Endothelial cell of umbilical vein (primary cell): ENCODE measurements at places on chromosomes 16 and 17. TPM values are rescaled to one million over a fixed set of nuclear protein-coding genes. Genes with fewer than 3 reads are reported as not detected.

The CLEC3A gene
- not detected in 2 replicates for polyA plus RNA-seq

The ZG16B gene
- polyA plus RNA-seq, result 0.22 and 0.25 TPM in 2 replicates

The CTF1 gene
- polyA plus RNA-seq, result 4.3 and 4.7 TPM in 2 replicates

The TNK1 gene
- 0.14 and 0.22 TPM in 2 replicates for polyA plus RNA-seq

The CCDC40 gene
- polyA plus RNA-seq, result 1.1 and 1.4 TPM in 2 replicates

The CSH1 gene
- not detected in 2 replicates for polyA plus RNA-seq

The TM4SF5 gene
- not detected in 2 replicates for polyA plus RNA-seq

The PRSS36 gene
- polyA plus RNA-seq, result 0.57 and 0.73 TPM in 2 replicates

The GSDMA gene
- not detected in 2 replicates for polyA plus RNA-seq

- DNase-seq, result peak; percentile 96
These were observed 985 bp upstream of the SLFN12 start for GRCh38 chr17:35433075-35433894.

DNA sequence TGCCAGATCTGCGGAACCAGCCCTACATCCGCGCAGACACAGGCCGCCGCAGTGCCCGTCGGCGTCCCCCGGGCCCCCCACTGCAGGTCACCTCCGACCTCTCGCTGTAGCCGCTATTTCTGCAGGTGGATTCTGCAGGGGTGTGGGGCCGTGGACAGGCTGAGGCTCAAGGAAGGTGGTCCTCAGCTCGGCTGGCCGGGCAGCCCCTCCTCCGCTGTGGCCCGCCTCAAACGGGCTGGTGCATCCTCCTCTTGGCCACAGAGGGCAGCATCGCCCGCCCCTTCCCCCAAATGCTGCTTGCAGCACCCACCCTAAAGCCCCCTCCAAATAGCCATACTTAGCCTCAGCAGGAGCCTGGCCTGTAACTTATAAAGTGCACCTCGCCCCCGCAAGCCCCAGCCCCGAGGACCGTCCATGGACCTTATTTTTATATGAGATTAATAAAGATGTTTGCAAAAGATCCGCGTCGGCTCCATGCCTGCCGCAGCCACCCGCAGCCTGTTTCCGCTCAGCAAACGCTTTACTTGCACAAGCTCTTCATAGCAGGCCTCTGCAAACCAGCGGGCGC is 14.9 kb downstream of the SPATA32 start:
- peak; percentile 34 for DNase-seq

GRCh38 chr17:60229188-60229802 is 79.5 kb downstream of the CA4 start:
- DNase-seq, result peak; percentile 12

- no peak for DNase-seq
These were observed 180.8 kb downstream of the RBFOX1 start for GRCh38 chr16:7513429-7513828.

GRCh38 chr16:20359997-20360396 is 7.5 kb upstream of the UMOD start:
- no peak for DNase-seq

DNA sequence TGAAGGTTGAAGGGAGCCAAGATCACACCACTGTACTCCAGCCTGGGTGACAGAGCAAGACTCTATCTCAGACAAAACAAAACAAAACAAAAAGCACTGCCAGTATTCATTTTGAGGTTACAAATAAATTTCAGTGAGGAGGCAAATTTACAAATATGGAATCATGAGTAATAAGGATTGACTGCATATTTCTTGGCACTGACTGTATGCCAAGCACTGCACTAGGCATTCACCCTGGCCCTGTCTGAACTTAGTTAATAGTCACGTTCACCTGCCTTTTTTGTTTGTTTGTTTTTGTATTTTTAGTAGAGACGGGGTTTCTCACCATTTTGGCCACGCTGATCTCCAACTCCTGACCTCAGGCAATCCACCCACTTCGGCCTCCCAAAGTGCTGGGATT is 5.1 kb downstream of the LDAF1 start:
- no peak for DNase-seq

DNA sequence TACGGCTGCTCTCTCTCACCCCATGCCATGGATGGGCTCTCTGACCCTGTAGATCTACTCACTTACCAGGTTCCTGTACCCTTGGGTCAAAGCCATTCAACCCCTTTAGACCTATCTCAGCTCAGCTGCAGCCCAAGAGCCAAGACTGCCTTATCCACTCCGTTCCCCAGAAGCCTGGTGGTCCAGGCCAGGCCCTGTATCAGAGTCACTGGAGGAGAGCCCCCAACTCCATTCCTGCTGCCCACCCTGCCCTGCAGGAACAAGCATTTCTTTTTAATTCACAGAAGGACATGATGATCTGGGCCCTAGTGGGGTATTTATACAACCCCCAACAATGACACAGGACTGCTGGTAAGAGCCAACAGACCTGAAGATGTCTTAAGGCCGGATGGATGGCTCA is 76.8 kb downstream of the AIPL1 start:
- no peak for DNase-seq

GRCh38 chr17:42873315-42873714 is 22.3 kb downstream of the AOC3 start:
- DNase-seq, result no peak

DNA sequence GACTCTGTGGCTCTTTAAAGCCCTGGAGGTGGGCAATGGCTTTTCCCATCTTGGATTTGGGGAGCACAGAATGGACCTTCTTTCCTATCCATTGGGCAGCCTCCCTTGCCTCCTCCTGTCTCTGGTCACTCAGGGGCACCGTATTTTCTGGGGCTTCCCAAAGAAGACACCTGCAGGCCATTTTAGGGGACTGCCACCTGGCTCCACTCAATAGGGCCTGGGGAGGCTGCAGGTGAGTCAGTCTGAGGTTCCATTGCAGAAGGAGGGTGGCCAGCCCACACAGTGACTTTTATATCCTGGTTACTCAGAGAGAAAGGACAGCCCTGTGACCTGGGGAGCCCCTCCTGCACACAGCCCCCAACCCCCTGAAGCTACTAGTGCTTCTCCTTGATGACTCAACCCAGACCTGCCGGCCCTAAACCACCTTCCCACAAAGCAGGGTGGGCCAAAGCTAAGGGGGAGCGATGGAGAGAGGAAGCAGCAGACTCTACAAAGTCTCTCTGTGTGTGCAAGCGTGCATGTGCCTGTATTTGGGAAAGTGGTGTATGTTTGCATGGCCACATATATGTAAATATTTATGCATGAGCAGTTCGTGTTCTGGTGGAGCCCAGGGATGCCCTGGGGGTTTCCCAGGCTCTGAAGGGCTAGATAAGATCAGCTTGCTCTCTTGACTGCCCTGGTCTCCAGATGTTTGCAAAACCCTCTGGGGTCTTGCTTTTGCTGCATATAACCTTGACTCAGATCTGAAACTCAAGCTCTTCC is 5.0 kb downstream of the CX3CL1 start:
- no peak for DNase-seq

GRCh38 chr17:72515291-72516065 is 394.7 kb downstream of the SOX9 start:
- DNase-seq, result no peak

DNA sequence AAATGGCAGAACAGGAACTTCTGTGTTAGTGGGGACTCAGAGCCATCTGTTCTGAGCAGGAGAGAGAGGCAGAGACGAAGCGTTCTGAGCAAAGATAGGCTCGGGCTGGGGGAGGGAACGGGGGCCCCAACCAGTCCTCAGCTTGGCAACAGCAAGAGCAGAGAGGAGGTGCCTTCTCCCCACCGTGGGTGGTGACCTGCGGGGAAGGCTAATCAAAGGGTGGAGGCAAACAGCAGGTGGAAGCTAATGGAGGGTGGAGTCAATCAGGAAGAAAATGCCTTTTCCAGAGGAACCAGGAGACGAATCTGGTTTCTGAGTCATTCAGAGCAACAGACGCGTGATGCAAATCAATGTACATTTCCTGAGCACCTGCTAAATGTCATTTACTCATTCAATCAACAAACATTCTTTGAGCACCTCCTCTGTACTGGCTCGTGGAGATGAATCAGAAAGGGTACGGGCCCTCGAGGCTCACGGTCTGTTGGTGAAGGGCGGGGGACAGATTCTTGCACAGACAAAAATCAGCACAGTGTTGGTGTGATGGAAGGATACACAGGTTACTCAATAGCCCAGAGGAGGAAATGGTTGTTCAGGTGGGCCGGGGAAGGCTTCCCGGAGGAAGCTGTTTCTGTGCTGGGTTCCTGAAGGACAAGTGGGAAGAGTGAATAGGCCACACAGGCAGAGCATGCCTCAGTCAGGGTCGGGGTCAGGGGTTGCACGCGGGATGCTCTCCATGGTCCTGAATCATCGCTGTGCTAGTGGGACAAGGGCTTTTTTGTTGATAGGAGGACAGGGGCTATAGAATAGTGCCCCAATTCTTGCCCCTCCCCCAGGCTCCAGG is 5.7 kb upstream of the SPNS2 start:
- DNase-seq, result peak; percentile 54

DNA sequence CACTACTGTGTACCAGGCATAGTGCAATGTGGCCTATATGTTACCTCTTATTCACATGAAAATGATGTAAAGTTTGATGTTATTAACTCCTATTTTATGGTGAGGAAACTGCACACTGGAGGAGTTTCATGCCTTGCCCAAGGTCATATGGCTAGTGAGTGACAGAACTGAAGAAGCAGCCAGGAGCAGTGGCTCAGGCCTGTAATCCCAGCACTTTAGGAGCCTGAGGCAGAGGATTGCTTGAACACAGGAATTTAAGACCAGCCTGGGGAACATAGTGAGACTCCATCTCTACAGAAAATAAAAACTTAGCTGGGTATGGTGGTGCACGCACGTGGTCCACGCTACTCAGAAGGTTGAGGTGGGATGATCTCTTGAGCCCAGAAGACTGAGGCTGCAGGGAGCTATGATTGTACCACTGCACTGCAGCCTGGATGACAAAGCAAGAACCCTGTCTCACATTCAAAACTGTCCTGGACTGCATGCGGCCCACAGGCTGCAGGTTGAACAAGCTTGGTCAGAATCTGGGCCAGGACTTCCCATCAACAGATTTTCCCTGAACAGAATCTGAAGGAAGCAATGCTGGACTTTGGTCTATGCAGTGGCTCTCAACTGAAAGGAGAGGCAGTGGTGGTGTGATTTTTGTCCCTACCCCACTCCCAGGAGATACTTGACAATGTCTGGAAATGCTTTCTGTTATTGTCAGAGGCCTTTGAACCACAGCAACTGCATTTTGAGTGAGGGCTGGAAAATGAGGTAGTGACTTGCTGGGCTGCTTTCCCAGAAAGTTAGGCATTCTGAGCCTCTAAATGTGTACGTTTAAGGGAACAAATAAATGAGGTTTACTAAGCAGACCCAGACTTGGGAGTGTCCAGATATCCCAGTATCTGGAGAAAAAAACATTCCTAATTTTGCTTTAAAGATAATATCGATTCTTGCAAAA is 479.5 kb downstream of the TMEM114 start:
- DNase-seq, result no peak

DNA sequence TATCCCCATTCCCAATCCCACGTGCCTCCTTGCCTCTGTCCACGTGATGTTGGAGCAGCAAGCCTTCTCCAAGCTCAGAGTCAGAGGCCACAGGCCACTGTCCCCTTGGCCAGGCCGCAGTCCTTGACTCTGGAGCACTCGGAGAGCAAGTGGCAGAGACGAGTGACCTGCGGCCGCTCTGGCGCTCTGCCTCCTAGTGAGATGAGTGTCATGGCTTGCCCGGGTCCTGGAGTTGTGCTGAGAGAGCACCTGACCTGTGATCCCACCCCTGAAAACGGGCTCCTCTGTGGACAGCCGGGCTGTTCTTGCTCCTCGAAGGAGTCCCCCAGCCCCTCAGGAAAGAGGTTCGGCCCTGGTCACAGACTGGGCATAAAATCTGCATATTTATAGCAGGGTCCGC is 10.0 kb upstream of the FASN start:
- no peak for DNase-seq

DNA sequence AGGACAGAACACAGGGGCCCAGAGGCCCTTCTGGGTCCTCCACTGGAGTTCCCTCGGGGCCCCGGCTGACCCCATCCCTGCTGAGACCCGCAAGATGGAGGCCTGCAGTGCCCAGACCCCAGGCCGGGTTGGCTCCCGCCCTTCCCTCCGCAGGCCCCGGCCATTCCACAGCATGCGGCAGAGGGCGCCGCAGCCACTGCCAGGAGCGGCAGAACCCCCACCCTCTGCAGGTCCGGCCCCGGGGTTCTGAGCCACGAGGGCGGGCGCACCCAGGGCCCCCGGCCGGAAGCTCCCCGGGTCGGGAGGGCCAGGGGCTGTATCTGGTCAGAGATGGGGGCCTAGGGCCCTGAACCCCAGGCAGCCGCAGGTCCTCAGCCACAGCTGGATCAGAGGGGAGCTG is 2.4 kb upstream of the PERCC1 start:
- peak; percentile 36 for DNase-seq

- DNase-seq, result peak; percentile 35
These were observed 16.7 kb downstream of the CDK5R1 start for GRCh38 chr17:32503251-32504165.

DNA sequence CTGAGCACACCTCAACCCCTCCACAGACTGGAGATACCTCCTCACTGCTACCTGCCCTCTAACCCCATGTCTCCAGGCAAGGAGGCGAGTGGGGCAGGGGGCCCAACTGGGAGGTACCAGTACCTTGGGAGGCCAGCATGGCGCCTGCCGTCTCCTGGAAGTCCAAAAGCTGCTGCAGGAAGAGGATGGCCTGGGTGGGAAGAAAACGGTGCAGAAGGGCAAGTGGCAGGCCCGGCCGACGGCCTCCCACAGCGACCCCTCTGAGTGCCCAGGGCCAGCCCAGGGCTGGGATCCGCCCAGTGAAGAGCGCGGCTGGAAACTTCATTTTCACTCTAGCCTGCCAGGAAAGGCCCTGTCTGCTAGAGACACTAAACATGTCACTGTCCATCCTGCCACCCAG is 8.5 kb downstream of the ZACN start:
- no peak for DNase-seq

- DNase-seq, result no peak
These were observed 8.6 kb downstream of the ADGRG1 start for GRCh38 chr16:57637020-57637419.

DNA sequence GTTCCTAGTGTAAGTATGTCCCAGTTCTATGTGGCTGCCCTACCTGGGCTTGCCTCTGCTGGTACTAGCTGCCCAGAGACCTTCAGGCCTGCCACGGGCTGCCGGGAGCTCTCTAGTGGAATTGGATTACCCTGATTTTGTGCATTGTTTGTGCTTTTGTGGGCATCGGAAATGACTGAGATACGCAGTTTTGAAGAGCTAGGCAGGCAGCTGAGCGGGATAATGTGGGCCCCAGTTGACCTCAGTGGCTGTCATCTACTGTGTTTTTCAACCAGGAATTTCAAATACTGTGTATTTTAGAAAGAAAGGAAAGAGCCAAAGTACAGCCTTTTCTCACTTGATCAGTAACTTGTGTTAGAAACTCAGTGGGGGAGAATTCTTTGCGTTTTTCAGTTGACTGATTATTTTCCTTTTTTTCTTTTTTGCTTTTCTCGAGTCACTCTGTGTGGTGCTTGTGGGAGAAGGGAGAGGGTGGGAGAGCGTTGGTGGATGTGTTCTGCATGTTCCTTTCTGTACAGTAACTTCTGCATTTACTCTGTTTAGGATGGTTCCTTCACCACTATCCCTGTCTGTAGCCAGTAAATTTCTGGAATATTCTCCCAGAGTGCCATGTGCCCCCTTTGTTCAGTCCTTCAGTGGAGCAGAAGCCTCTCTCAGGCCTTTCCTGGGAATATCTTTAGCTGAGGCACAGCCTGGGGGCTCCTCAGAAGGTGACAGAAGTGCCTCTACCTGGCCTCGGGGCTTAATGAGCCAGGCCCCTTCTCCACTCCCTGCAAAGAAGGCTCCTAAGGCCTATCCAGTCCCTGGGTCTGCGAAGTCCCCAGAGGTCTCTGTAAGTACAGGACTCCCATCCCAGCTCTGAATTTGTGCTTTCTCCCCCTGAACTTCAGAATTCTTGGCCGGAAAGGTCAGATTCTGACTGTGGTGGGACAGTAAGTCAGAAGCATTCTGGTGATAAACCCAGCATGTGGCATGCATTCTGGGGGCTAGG is 15.0 kb upstream of the SLC12A3 start:
- DNase-seq, result no peak
